ENCODE measurements at places on chromosomes 11 and 22.

GRCh38 chr22:39384750-39385480 lies 14.7 kb upstream of the TAB1 start:
- DNase-seq, result no peak

GRCh38 chr11:76850815-76851214 lies 9.9 kb upstream of the ACER3 start:
- no peak for DNase-seq

- DNase-seq, result peak; percentile 95
These were observed at the start of gene REXO2 for GRCh38 chr11:114439229-114440120. TSS of gene REXO2 (plus strand) at chr11:114439467. CDS start at chr11:114439529, 62 bp downstream.

- DNase-seq, result no peak
These were observed 3.8 kb upstream of the MUC2 start for GRCh38 chr11:1070594-1071462.

DNA sequence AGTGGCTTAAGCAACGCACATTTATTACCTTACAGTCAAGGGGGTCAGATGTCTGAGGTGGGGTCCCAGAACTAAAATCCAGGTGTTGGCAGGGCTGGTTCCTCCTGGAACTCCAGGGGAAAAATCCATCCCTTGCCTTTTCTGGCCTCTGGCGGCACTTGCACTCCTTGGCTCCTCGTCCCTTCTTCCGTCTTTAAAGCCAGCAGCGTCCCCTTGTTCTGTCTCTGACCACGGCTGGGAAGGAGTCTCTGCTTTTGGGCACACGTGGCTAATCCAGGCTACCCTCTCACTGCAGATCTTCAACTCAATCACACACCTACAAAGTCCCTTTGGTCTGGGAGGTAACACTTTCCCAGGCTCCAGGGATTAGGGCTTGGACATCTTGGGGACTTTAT lies 73.5 kb upstream of the WNT7B start:
- no peak for DNase-seq

DNA sequence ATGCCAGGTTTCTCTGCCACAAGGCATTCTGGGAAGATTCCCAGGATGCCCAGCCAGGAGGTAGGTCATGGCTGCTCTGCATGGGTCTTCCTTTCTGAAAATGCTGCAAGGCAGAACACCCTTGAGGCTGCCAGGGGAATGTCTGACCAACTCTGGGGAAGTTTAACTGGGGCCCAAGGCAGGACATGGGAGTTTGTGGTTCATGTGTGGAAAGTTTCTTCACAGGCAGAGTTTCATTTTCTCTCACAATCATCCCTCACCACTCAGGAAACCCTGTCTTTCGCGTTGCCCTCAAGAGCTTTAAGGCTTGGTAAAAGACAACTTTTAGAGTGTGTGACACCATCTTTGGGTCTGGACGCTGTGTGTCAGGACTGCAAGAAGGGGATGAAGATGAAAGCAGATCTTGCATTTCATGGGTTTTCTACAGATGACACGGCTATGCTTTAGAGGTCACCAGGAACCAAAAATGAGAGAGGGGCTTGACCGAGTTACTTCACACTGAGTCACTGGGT lies 133.5 kb downstream of the CD44 start:
- no peak for DNase-seq

DNA sequence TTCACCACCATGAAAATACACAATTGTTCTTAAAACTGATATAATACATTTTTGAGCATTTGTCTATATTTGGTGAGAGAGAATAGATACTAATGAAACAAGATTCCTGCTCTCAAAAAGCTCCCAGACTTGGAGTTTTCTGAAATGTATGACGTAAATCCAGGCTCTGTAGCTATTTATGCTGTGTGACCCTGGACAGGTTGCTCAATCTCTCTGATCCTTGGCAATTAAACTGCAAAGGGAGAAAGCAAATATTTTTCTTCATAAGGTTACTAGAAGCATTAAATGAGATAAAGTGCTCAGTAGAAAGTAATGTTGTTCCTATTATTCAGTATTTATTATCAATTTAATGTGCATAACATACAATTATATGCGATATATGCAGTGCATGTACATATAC lies 42.5 kb downstream of the SVIP start:
- DNase-seq, result no peak

DNA sequence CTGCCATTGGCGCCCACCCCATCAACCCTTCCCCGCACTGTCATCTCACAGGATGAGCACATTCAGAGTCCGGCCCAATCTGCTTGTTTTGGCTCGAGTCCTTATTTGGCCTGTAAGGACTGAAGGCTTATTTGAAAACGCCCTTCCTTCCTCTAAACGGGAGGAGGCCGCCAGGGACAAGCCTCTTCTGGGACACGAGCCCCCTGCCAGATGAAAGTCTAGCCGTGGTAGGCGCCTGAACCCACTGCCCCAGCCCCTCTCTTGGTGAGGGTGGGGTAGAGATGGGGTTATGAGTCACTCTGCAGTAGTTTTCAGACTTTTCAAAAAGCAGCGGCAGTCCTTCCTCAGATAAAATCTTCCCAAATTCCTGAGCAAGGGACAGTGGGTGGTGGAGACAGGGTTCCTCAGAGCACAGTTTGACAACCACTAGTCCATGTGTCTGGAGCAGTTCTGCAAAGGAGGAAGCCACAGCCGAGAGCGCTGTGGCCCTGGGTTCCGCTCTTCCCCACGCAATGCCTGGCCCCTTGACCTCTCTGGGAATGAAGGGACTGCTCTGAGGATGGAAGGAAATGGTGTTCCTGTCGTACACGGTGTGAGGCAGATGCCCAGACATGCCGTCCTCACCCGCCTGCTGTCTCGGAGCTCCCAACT lies 57.0 kb downstream of the MYH9 start:
- DNase-seq, result no peak

DNA sequence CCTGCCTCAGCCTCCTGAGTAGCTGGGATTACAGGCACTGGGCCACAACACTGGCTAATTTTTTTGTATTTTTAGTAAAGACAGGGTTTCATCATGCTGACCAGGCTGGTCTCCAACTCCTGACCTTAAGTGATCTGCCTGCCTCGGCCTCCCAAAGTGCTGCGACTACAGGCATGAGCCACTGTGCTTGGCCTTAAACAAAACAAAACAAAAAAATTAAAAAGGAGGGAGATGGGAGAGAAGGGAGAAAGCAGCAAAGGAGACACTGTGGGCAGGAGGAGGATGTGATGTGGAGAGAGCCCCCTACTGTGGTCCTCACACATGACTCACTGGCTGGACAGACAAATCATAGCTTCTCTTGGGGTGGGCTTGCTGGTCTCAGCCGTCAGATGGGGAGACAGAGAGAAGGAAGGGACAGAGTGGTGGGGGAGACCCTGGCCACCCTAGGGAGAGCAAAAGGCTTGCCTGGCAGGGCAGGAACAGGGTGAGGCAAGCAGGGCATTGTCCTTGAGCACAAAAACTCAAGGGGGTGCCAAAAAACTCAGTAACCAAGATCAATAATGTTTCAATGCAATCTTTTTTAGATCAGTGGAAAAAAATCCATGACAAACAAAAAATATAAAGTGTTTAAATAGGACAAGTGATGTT lies 31.6 kb downstream of the TPST2 start:
- no peak for DNase-seq

All from B cell (primary cell).